ENCODE measurements at places on chromosomes 11 and 22. TPM values are rescaled to one million over a fixed set of nuclear protein-coding genes. Genes with fewer than 3 reads are reported as not detected.

SLC22A25 gene
- not detected for polyA plus RNA-seq

CDON gene
- 4.2 TPM for polyA plus RNA-seq

IGLL1 gene
- not detected for polyA plus RNA-seq

- no peak for DNase-seq
- no peak overlapping the region for H3K27ac ChIP-seq
- no peaks in the 10 kb centered on the region for H3K4me1 ChIP-seq
- H3K4me3 ChIP-seq = no peak overlapping the region
- H3K27me3 ChIP-seq = no peaks in the 10 kb centered on the region
These were observed 11.0 kb upstream of the EHF start for GRCh38 chr11:34609850-34610249.

DNA sequence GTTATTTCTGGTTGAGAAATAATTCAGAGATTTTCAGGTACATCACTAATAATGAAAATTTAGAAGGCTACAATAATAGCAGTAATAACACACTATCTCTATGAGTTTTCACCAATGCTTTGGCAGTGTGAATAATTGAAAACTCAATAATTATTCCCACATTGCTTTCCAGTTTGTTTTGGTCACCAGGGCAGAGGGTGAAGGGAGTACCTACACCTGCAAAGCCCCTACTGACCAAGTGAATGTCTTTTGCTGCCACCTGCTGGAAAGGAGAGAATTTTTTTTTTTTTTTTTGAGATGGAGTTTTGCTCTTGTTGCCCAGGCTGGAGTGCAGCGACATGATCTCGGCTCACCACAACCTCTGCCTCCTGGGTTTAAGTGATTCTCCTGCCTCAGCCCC, 3.2 kb downstream of the NELL1 start:
- H3K4me3 ChIP-seq = no peak overlapping the region
- H3K4me1 ChIP-seq = no peaks in the 10 kb centered on the region
- no peaks in the 10 kb centered on the region for H3K36me3 ChIP-seq
- DNase-seq = peak; percentile 50
- H3K27ac ChIP-seq = peak overlapping the region; percentile 77

GRCh38 chr22:34950489-34950888, 115.5 kb upstream of the ISX start:
- DNase-seq = no peak
- H3K4me3 ChIP-seq = no peak overlapping the region
- no peaks in the 10 kb centered on the region for H3K36me3 ChIP-seq

DNA sequence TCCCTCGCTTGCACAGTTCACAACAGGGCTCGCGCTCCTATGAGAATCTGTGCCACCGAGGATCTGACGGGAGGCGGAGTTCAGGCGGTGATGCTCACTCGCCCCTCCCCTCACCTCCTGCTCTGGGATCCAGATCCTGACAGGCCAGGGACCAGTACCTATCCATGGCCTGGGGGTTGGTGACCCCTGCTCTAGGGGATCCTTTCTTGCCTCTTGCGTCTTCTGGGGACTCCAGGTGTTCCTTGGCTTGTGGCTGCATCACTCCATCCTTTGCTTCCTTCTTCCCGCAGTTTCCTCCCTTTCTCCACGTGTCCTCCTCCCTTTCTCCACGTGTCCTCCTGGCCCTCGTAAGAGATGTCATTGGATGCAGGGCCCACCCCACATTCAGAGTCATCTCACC, 30.6 kb upstream of the KRTAP5-7 start:
- DNase-seq = no peak
- H3K4me1 ChIP-seq = peaks cover 26% of the 10 kb centered on the region
- H3K27me3 ChIP-seq = no peaks in the 10 kb centered on the region
- H3K27ac ChIP-seq = no peak overlapping the region
- peaks cover 23% of the 10 kb centered on the region for H3K36me3 ChIP-seq
- H3K4me3 ChIP-seq = no peak overlapping the region

DNA sequence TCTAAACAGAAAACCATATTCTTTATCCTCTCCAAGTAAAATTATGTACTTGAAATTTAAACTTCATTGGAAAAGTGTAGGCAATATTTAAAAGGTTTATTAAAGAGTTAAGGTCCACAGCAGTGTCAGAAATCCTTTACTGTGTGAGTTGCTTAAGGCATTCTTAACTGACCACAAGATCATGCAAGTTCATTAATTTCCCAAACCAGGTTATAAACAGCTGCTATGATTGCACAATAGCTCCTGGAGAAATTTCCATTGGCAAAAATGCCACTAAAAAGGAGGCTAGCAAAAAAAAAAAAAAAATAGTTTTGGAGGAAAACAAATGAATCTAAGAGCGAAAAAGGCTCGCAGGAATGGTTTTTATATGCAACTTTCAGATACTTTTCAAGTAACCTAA, 106.2 kb downstream of the ETS1 start:
- H3K4me3 ChIP-seq = no peak overlapping the region
- no peaks in the 10 kb centered on the region for H3K27me3 ChIP-seq
- H3K4me1 ChIP-seq = peaks cover 10% of the 10 kb centered on the region

- H3K4me3 ChIP-seq = no peak overlapping the region
- peaks cover 7% of the 10 kb centered on the region for H3K4me1 ChIP-seq
- H3K36me3 ChIP-seq = no peaks in the 10 kb centered on the region
- DNase-seq = no peak
These were observed 74.0 kb upstream of the TTC12 start for GRCh38 chr11:113240389-113240788.

GRCh38 chr11:61164606-61165424, 3.6 kb upstream of the VPS37C start:
- H3K27ac ChIP-seq = no peak overlapping the region
- H3K36me3 ChIP-seq = no peaks in the 10 kb centered on the region
- DNase-seq = no peak
